ENCODE measurements at places on chromosomes 7 and 10.

DNA sequence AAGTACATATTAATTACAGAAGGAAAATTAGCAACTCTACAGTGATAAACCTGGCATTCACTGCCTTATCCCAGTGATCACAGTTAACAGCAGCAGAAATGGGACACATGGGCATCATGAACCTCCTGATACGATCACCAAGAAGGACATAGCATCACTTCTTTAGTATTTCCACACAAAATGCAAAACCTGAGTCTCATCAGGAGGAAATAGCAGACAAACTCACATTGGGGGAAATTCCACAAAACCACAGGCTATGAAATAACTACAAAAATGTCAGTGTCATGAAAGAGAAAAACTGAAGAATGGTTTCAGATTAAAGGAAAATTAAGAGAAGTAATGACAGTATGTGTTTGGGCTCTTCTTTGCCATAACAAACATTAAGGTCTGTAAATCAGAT is 12.0 kb upstream of the PURB start:
- ATAC-seq, result no peak

- peak; percentile 57 for ATAC-seq
Observed at GRCh38 chr7:151876899-151877777, at the start of gene PRKAG2. PRKAG2 (minus strand) TSS chr7:151877115; CDS start chr7:151876620, 495 bp downstream.

- ATAC-seq, result no peak
Observed at GRCh38 chr7:87735360-87735759, 107.2 kb downstream of the RUNDC3B start.

DNA sequence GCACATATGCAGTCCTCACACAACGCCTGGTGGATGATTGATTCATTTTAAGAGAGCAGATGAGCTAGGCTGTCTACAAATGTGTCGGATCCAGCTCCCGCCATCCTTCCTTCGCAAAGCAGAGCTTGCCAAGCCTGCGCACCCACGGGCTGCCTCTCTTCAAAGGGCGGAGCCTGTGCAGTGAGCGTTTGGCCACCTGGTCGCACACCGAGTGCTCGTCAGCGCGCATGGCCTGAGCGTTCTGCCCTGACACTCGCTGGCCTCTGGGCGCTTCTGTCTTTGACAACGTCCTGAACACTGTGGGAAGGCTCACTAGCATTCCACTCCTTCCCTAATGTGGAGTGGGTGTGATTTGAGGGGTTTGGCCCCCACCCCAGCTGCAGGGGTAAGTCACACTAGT is 47.1 kb upstream of the TMEM72 start:
- ATAC-seq, result peak; percentile 13

GRCh38 chr7:84666651-84667050 is 472.1 kb upstream of the SEMA3A start:
- no peak for ATAC-seq

GRCh38 chr10:130745251-130745650 is 566.3 kb downstream of the TCERG1L start:
- ATAC-seq, result no peak

GRCh38 chr7:157043745-157044144 is 33.3 kb upstream of the MNX1 start:
- ATAC-seq, result peak; percentile 35

DNA sequence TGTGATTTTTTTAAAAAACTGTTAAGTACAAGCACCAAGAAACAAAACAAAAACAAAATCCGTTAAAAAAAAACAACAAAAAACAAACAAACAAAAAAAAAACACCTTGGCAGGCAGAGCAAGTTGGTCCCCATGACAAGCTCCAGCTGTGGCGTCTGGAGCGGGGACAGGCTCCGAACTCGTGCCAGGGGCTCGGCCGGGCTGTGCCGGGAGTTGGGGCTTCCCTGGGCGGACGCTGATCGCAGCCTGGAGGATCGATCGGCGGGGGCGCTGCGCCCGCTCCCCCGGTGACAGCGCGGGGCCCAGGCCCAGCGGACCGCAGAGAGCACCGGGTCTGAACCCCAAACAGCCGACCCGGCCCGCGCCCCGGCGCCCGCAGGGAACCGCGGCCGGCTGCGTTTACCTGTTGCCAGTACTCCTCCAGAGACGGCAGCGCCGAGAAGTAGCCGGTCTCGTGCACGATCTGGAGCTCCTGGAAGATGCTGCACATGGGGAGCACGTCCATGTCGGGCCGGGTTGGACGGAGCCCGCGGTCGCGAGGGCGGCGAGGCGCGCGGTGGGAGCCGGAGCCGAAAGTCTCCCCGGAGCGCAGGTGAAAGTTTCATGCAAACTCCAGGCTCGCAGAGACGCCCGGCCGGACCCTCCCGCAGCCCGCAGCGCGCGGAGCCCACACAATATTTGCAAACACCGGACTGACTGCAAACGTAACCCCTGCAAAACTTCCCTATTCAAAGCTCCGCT is at the start of gene KLF6:
TSS of gene KLF6 (minus strand) at position 700 of the 741 bp plus-strand sequence. CDS start at position 505, 195 bp downstream.
- ATAC-seq, result no peak

DNA sequence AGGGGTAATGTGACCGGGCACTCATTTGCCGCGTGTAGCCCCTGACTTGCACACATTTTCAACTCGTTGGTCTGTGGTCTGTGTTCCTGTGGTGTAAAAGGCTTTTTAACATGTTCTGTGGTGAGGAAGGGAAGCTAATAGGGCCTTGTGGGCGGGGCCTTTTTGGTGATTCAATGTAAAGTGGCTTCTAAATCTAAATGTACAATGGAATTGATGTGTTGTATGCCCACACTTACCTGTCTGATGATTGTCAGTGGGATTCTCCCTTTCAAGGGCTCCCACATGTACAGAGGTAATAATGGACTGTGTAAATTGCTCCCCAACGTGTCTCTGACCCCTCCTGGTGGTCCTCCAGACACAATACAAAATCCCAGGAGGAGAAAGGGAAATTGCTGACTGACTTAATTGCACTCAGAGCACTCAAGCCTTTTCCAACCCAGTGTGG is 43.1 kb upstream of the GATAD1 start:
- ATAC-seq, result no peak

DNA sequence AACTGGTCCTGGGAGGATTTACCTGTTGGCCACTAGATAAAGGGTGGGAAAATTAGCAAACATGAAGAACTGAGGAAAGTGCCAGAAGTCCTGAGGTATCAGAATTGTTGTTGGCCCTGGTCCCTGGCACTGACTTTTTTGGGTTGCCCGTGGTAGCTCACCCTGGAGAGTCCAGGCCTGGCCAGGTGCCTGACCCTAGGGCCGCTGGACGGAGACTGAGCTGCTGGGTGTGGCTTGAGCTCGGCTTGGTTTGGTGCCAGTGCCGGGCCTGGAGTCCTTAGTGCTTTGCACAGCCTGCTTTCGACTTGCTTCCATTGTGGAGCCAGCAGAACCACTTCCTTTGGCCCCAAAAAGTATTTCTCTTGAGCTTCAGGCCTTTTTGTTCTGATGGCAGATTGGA is 12.9 kb downstream of the MDH2 start:
- no peak for ATAC-seq

DNA sequence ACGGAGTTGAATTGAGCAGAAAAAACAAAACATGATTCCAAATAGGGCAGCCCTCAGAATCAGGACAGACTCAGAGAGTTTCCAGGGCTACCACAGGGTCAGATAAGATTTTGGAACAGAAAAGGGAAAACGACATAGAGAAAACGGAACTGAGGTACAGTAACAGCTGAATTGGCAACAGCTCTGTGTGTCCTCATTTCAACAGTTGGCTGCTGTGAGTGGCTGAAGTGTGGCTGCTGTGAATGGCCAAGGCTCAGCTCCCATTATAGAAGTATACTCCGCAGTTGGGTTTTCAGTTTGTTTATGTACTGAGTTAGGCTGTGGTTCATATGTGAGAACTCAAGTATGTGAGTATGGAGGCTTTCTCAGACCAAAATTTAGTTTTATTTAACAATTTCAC is 32.0 kb downstream of the ANTXRL start:
- ATAC-seq, result no peak

DNA sequence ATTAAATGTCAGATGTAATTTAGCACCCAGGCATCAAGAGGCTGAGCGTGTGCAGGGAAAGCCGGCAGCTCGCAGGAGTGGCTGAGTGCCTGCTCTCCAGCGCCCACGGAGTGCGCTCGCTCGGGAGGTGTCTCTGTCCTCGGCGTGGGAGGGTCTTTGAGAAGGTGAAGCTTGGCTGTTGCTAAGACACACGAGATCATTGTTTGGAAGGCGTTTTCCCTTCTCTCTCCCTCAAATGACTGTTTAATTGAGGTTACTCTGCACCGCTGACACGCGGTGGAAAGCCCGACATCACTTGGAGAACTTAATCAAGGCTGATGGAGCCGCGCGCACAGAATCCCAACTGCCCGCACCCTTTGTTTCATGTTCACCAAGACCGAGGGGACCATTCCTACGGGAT is 414.6 kb downstream of the DNAJB6 start:
- ATAC-seq, result peak; percentile 98

- ATAC-seq, result no peak
Observed at GRCh38 chr7:108088729-108089128, 41.4 kb downstream of the LAMB4 start.

- peak; percentile 24 for ATAC-seq
Observed at GRCh38 chr7:80659120-80660055, 20.9 kb downstream of the CD36 start.

DNA sequence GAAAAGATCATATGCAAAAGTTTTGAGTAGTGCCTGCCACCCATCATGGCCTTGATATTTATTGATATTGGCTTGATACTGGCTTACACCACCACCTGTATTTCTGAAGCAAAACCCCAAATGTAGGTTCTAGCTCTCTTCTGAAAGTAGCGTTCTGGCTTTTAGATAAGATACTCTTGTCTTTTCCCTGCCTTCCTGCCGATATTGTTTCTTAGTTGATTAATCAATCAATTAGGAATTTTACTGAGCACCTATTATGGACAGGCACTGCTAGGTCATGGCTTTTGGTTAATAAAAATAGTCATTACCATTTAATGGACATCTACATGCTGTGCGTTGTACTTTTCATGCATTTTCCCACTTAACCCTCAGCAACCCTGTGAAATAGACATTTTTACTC is 7.9 kb downstream of the SFRP5 start:
- no peak for ATAC-seq

GRCh38 chr7:12637819-12638592 is 49.4 kb upstream of the ARL4A start:
- ATAC-seq, result peak; percentile 36

DNA sequence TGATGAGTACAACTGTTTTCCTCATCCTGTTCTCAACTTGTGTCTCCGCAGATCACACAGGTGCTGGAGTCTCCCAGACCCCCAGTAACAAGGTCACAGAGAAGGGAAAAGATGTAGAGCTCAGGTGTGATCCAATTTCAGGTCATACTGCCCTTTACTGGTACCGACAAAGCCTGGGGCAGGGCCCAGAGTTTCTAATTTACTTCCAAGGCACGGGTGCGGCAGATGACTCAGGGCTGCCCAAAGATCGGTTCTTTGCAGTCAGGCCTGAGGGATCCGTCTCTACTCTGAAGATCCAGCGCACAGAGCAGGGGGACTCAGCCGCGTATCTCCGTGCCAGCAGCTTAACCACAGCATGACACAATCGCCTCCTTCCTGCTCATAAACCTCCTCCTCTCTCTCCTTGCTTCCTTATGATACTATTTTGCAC is 126.7 kb upstream of the PRSS58 start:
- ATAC-seq, result no peak

GRCh38 chr10:21194510-21194993 is 297.4 kb upstream of the NEBL start:
- ATAC-seq, result no peak

- peak; percentile 63 for ATAC-seq
Observed at GRCh38 chr10:62038609-62039190, 137.2 kb downstream of the ARID5B start.

DNA sequence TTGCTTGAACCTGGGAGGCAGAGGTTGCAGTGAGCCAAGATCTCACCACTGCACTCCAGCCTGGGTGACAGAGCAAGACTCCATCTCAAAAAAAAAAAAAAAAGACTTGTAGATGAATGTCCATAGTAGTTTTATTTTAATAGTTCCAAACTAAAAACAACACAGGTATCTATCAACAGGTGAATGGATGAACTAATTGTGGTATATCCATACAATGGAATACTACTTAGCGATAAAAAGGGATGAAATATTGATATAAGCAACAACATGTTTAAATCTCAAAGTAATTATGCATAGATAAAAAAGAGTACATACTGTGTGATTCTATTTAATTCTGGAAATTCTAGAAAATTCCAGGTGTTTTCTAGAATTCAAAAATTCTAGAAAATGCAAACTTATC is 37.5 kb upstream of the MRPS16 start:
- no peak for ATAC-seq

- no peak for ATAC-seq
Observed at GRCh38 chr7:73648593-73649332, 18.9 kb upstream of the VPS37D start.

- ATAC-seq, result no peak
Observed at GRCh38 chr10:7345717-7346116, 65.1 kb downstream of the SFMBT2 start.

DNA sequence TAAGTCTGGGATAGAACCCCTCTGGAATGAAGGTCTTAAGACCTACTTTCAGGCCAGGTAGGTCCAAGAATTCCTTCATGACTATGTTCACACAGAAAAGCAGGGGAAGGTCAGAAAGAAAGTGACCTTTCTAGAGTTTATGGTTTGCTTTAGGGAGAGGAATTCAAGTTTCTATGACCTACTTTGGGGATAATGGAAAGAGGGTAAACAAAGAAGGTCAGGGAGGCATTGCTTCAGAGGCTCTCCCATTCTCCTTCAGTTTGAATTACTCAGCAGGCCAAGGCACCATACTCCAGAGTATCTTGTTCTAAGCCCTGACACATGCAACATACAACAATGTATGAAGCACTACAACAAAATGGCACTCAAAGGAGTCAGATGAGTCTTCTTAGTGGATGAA is 11.5 kb upstream of the MACC1 start:
- no peak for ATAC-seq

DNA sequence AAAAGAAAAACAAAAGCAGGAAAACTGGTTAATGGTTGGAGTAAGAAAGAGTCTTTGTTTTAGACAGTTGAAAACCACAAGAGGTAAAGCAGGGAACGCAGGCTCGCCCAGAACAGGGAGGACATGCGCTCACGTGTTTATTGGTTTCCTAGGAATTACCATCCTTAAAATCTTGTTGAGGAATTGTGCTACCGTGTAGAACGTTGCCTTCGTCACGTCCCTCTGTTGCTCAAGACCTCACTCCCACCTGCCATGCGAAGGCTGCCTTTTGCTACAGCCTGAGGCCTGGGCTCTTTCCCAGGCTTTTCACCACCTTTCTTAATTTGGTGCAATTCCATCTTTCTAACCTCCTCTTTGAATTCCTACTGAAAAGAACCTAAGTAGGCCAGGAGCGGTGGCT is 61.6 kb upstream of the CAMK1D start:
- no peak for ATAC-seq

All from motor neuron (in vitro differentiated cells).